ENCODE measurements at places on chromosomes 4 and X. TPM values are rescaled to one million over a fixed set of nuclear protein-coding genes. Genes with fewer than 3 reads are reported as not detected.

MAEA gene
- 49.6 TPM for total RNA-seq

GJB1 gene
- total RNA-seq = not detected

SNCA gene
- total RNA-seq = 4.6 TPM

NSUN7 gene
- total RNA-seq = 0.40 TPM

MTMR8 gene
- total RNA-seq = 0.17 TPM

CSAG2 gene
- total RNA-seq = not detected

AMOT gene
- 7.5 TPM for total RNA-seq

PABPC1L2B gene
- total RNA-seq = not detected

HERC6 gene
- total RNA-seq = 9.3 TPM

GPRIN3 gene
- total RNA-seq = 7.4 TPM

- no peak for DNase-seq
Measured at GRCh38 chrX:13253223-13253622, 66.6 kb downstream of the ATXN3L start.

- no peak for DNase-seq
Measured at GRCh38 chr4:14916554-14917297, 85.6 kb upstream of the CPEB2 start.

DNA sequence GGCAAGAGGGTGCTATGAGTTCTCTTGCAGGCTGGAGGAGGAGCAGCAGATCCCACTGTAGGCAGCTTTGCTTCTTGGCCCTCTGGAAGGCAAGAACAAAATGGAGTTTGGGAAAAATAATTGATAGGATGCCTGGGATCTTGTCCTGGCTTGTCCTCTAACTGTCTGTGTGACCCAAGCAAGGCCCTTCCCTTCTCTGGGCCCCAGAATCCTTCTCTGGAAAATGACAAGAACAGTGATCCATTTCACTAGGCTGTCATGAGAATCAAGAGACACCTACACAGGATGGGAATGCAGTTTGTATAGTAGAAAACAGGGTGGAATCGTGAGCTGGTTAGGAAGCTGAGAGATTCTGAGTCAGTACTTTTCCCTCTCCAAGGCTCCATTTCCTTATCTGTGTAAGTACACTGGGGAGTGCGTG lies 133.3 kb downstream of the PJA1 start:
- DNase-seq = no peak

DNA sequence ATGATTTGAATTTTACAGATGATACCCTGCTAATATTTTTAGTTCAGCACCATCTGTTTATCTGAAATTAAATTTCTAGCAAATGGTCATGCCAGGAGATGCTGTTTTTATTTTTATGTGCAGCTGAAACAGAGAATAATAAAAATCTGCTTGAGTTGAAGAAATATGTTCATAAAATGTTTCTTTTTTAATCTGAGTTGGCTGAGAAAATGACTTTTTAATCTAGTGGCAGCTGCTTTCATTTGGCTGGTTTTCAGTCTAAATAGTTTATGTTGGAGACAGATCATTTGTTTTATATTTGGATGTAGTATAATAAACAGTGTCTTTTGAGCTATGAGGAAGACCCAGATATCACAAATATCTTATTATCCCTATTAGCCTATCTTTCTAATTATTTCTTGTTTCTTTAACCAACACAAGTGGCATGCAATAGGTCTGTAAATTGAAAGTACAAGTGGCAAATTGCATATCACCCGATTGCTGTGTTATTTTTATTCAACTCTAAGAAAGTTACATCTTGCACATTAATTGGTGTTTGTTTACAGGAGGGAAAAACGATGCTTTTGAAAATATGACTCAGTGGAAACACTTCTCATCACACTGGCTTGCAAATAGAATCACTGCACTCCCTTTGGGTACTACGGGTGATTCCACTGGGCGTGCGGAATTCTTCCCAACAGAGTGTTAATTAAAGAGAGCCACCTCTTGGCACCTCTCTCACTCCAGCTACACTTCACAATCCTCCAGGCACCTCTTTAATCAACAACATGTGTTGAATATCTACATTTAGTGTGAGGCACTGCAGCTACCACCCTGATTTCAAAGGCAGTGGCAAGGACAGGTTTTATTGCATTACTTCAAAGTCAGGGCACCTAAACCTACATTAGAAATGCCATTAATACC lies 51.7 kb upstream of the AP1S2 start:
- DNase-seq = no peak

DNA sequence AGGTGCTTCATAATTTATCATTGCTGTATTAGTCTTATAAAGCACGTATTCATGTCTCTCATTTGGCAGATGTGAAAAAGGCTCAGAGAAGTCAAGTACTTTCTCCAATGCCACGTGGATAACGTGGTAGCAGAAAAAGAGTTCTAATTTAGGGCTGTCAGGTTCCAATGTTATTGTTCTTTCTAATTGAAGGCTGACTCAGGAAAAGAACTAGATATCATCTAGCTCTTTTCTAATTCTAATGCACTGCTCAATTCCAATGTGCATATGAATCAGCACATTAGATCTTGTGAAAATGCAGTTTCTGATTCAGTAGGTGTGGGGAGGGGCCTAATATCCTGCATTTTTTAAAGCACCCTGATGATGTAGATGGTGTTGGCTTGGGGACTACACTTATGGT lies 22.8 kb downstream of the AGA start:
- DNase-seq = no peak

DNA sequence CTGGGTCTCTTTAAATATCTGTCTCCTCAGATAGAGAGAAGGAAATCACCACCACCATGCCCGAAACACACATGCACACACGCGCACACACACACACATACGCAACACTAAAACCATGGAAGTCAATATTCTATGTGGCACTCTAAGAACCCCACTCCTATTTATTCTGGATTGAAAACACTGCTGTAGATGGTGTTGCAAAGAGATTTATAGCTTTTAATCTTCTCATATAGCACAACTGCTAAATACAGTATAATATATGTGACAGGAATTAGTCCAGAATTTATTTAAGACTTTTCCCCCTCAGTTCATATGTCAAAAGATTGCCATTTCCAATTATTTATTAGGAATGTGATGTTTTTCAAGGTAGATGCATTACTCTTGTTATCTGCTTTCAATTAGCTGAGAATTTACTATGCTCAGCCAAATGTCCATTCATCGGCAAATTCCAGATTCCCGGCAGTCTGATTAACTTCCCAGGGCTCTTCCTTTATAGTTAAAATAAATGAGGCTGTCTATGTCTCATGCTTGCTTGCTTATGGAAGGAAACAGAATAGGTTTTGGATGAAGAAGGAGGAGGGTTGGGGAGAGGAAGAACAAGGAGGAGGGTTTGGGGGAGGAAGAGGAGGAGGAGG lies 115.4 kb upstream of the NDP start:
- no peak for DNase-seq

GRCh38 chrX:23822397-23822796 lies 39.4 kb downstream of the SAT1 start:
- no peak for DNase-seq

- DNase-seq = no peak
Measured at GRCh38 chr4:573122-573892, 2.8 kb downstream of the TMEM271 start.

GRCh38 chrX:9349572-9350494 lies 115.0 kb upstream of the TBL1X start:
- no peak for DNase-seq

GRCh38 chr4:38275331-38276100 lies 315.3 kb downstream of the PTTG2 start:
- DNase-seq = no peak

DNA sequence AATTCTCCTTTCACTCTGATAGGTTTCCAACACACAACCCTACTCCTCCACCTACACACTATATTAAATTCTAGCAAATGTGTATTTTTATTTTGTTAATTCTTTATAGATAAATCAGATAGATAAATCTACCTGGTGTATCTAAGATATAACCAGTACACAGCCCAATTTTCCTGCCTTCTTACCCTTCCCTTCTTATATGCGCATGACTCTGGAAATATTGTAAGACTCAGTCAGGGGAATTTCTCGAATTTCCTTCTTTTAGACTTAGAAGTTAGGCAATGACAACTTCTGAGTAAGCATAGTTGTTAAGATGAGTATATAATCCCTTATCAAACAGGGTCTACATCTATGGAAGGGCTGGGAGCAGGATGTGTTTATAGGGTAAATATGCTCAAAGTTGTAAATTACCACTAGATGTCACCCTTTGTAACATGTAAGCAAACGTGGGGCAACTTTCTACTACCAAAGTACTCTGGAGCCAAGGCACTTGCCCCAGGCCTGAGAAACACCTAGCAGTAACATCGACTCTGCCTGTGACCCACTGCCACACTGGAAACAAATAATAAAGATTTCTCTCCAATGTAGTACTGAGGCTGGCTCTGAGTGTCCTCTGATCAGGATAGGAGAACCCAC lies 444.7 kb downstream of the IQCM start:
- no peak for DNase-seq

DNA sequence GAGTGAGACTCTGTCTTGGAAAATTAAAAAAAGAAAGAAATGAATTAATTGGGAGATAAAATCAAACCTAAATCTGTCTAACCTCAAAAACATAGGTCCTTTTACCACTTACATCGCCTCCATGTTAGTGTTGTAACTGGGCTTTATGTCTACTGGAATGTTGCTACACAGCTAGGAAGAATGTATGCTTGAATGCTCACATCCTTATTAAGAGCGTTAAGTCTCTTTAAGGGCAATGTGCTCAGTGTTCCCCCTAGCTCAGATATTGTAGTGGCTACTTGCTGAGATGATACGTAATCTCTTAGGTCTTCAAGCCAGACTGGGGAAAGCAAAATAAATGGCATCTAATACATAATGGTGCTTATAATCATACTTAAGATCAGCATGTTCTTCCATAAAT lies 1072.8 kb downstream of the PDHA2 start:
- DNase-seq = no peak

- no peak for DNase-seq
Measured at GRCh38 chr4:1087371-1087770, 26.0 kb downstream of the RNF212 start.

GRCh38 chr4:186598686-186599085 lies 43.3 kb upstream of the MTNR1A start:
- no peak for DNase-seq

DNA sequence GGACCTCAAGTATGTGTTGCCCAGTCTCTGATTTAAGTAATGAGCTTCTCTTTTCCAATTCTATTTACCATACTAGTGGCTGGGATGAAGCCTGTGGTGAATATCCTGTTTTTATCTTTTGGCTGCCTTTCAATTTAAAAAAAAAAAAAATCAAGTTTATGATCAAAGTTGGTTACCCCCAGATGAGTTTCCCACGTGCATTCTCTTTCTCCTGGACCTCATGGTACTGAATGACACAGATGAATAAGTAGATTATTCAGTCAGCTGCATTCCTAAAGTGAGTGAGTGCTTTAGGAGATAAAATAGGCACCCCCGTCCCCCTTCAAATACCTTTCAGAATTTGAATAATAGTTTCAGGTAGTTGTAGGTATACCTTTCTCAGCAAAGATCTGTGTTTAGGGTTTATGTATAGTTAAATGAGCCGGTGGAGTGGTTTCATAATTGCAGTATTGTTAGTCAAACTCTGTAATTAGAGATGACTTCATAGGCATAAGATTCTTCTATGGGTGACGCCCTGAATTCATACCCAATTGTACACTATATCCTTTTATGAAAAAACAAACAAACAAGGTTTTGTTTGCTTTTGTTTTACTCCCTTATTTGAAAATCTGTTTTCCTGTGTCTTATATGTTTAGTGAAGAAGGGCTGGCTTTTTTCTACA lies 41.9 kb downstream of the PLS3 start:
- DNase-seq = no peak

- DNase-seq = no peak
Measured at GRCh38 chr4:130468340-130468739, 1372.4 kb downstream of the C4orf33 start.

DNA sequence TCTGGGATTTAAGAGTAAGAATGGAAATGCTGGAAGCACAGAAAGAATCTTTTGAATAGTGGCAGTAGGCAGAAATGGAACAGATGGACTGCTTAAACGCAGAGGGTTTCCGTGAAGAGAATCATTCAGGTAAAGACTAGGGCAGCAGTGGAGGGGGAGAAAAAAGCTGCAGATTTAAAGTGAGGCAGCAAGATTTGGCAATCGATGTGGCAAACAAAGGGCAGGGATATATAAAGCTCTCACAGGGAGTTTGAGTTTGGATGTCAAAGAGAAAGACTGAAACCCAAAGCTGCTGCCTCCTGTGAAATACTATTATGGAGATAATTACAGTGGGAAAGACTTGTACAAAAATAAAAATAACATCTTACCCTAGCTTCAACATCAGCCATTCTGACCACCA lies 384.0 kb downstream of the CENPC start:
- DNase-seq = no peak

GRCh38 chr4:647481-647880 lies 22.1 kb downstream of the PDE6B start:
- DNase-seq = peak; percentile 7

DNA sequence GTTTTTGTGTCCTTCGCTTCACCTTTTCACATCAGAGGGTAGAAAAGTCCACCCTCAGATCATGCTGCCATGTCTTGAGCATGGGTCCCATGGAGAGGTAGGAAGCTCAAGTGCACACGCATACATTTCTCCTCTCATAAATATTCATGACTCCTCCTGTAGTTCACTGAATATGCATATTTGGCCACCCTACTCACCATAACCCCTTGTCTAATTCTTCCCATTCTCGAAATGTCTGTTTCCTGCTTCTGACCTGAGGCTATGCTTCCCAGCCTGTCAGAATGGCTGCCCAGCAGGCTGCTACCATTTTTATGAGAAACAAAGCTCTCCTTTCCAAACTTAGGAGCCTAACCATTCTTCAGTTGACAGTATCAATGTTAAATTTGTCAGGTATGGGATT lies 86.5 kb downstream of the ADRA2C start:
- DNase-seq = no peak

DNA sequence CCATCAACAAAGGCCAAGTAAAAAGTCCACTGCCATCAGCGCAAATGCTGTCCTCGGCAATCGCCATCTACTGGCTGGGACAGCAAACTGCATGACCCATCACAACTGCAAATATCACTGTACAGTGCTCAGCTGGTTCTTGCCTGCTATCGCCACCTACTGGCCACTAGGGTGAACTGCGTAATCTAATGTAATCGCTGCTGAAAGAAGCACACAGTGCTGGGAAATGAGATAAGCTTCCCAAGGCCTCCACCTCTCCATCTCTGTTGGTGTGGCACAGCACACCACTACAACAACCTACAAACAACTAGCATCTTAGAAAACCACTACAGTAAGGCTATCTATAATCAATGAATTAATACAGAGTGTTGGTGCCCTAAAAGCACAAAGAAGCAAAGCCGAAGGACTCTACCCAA lies 298.3 kb downstream of the TEX13A start:
- peak; percentile 38 for DNase-seq

DNA sequence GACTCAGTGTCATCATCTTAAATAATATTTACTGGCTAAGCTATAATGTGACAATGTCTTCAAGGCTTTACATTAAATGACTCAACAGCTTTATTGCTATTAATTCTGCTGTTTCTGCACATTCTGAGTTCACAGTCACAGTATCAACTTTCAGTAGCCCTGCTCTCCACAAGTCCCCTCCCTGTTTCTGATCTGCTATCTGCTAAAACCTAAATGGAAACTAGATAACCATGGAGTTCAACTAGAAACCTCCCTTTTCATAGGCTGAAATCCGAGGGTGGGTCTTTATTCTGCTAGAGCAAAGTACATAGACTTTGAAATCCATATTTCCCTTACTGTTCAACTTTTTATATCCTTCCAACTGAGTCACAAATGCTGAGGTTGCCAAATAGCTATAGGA lies 5.4 kb upstream of the ACE2 start:
- no peak for DNase-seq

- no peak for DNase-seq
Measured at GRCh38 chr4:180695851-180696250, 1547.4 kb upstream of the TENM3 start.

All from left ventricle myocardium superior (tissue), 1 donor.